M059J (cell line): ENCODE measurements at places on chromosomes 2 and 18. TPM values are rescaled to one million over a fixed set of nuclear protein-coding genes. Genes with fewer than 3 reads are reported as not detected.

DNA sequence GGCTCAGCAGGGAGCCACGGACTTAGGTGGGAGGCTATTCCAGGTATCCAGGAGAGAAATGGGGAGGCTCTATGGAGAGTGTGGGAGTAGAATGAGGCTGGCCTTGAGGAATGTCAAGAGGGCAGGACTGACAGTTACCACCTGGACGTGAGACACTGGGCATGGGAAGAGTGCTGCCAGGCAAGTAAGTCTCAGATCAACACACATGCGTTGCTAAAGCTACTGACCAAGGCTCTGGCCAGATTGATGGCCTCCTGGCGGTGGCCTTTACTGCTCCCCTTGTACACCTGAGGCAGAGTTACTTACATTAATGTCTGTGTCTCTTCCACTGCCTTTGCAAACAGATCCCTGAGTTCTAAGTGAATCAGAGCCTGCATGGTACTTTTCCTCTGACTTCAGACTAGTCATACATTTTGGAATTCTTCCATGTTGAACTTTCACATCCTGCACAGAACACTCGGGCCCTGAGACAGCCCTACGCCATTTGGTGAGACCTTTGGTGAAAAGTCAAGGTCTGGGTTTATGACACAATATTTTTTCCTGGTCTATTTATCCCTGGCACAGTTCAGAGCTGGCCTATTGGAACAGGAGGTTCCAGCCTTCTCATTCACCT lies 398.8 kb upstream of the TRIB2 start:
- DNase-seq: peak; percentile 95

DNA sequence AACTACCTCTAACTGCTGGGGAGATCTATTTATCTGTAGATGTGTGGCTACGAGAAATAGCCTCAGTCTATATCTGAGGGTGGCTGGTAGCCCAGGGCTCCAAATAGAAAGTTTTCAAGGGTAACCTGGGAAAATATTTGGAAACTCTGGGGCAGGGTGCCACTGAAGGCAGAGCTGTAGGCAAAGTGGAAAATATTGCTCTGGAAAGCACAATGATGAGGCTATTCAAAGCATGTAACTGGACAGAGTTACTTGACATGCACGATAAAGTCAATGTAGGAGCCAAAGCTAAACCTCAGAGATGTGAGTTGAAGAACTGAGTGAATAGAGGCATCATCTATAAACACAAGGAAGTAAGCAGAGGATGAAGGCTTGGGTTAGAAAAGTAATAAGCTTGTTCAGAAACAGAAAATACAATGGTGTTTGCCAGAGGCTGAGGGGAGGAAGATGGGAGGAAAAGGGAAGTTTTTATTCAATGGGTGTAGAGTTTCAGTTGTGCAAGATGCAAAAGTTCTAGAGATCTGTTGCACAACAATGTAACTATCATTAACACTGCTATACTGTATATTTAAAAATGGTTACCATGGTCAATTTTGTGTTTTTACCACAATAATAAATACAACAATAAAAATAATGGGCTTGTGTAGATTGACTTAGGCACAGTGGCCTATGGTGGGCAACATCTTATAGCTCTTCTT lies 171.6 kb downstream of the MBD2 start:
- DNase-seq: no peak

DNA sequence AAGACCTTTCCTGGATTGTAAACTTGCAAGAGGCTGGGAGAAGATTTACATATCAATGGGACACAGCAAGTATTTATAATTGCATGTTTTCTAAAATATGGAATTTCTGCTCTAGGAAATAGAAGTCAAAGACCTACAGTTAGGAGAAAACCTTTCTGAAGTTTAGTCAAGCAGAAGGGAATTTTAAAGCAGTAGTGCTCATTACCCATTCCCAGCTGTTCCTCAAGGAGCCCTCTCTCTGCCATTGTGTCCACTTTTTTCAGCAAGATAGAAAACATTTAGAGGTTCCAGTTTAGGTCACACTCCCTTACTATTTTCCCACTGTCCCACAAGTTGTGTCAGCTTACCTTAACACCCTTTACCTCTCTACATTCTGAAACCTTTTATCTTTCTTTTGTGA lies 584.0 kb upstream of the CHAC2 start:
- no peak for DNase-seq

- no peak for DNase-seq
Measured at GRCh38 chr18:31325051-31325450, 7.1 kb downstream of the DSG1 start.

DNA sequence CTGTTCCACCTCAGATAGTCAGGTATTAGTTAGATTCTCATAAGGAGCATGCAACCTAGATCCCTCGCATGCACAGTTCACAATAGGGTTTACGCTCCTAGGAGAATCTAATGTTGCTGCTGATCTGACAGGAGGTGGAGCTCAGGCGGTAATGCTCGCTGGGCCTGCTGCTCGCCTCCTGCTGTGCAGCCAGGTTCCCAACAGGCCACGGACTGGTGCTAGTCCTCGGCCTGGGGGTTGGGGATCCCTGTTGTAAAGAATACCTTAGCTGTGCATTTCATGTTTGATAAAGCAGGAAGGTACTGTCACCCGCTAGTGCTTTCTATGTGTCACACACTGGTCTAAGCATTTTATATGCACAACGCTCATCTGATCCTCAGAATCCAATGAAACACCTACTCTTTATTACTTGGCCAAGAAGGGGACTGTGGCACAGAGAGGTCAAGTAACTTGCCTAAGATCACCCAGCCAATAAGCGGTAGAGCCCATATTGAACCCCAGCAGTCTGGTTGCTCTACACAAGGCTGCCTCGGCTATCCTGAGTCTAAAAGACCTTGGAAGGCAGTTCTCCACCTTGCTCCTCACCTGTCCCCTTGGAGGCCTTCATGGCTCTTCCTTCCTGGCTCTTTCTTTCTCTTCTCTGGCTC lies 35.8 kb downstream of the SLC4A3 start:
- no peak for DNase-seq

DNA sequence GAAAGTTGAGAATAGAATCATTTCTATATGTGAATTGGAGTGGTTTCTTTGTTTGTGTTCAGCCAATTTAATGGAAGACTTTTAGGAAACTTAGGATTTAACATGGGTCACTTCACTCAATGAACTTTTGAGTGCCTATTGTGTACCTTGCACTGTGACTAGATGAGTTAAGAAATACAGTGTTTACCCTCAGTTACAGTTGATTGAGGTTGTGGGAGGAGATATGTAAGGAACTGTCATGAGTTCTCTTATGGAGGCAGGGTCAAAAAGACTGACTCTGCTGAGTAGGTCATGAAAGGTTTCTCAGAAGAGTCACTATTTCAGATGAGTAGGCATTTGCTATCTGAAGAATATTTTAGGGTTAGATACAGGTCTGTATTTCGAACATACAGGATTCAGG lies 98.6 kb downstream of the RAB3GAP1 start:
- DNase-seq: no peak

GRCh38 chr2:19764998-19765397 lies 136.8 kb downstream of the TTC32 start:
- no peak for DNase-seq

DNA sequence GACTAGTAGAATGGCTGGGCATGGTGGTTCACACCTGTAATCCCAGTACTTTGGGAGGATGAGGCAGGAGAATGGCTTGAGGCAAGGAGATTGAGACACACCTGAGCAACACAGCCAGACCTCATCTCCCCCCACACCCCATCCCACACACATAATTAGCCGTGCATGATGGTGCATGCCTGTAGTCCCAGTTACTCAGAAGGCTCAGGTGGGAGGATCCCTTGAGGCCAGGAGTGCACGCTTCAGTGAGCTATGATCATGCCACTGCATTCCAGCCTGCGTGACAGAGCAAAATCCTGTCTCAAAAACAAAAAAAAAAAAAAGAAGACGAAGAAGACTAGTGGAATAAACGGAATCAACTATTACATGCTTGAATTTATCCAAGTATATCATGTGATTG lies 150.0 kb downstream of the STK39 start:
- no peak for DNase-seq

GRCh38 chr2:720842-721241 lies 43.6 kb upstream of the TMEM18 start:
- no peak for DNase-seq

DNA sequence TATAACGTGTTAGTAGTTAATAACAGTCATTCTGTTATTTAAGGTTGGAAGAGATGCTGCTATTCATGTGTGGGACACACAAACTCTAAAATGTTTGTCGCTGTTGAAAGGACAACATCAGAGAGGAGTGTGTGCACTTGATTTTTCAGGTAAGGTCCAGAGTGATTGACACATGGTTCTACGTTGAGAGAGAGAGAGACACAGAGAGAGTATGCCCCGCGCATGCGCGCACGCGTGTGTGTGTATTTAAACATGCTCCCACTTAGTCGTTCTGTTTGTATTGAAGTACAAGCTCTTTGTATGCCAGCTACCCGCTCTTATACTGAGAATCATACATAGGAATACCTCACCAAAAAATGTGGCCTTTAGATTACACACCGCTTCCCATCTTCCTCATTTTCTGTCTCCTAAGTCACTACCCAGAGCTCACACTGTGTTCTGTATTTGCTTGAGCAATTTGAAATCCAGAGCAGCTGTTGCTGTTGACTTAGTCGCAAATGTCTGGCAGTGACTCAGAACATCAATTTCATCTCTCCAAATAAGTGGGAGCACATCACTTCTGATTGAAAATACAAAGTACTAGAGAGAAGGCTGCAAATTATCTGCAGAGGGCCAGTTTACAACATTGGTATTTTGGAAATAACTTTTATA lies 148.1 kb downstream of the EML6 start:
- DNase-seq: no peak

DNA sequence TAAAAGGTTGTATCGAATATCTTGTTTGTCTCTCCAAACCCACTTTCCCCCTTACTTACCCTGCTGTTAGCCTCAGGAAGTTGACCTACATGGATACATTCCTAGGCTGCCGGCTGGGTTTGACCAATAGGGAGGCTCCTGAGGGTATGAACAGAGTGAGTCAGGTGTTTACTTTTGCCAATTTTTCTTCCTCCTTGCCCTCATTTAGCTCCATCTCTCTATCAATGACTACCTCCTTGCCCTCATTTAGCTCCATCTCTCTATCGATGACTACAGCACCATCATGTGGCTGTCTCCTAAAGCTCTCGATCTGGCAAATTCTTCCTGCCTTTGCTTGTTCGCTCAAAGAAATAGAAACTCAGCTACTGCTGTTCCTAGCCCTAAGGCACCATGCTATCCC lies 571.9 kb upstream of the CRIM1 start:
- DNase-seq: peak; percentile 30

DNA sequence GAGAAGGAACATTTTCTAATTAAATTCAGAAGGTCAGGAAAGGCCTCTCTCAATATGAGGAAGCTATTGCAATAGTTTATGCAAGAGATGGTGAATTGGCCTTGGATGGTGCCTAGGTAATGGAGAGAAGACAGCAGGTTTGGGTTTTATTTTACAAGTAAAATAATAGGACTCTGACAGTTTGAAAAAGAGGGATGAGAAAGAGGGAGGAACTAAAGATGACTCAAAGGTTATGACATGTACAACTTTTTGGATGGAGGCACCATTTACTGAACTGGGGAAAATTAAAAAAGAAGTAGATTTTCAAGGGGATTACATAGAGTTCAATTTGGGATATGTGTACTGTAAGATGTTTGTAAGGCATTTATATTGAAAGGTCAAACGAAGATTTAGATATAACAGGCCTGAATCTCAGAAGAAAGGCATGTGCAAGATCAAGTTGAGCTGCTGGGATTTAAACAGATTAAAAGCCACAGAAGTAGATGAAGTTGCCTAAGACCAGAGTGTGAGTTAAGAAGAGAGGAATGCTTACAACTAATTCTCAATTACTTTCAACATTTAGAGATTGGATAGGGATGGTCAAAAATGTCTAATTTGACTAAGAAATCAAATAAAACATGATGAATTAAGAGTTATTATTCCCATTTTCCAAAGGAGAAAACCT lies 12.3 kb upstream of the ASNSD1 start:
- no peak for DNase-seq

GRCh38 chr2:48175254-48175653 lies 269.0 kb upstream of the FBXO11 start:
- peak; percentile 76 for DNase-seq

DNA sequence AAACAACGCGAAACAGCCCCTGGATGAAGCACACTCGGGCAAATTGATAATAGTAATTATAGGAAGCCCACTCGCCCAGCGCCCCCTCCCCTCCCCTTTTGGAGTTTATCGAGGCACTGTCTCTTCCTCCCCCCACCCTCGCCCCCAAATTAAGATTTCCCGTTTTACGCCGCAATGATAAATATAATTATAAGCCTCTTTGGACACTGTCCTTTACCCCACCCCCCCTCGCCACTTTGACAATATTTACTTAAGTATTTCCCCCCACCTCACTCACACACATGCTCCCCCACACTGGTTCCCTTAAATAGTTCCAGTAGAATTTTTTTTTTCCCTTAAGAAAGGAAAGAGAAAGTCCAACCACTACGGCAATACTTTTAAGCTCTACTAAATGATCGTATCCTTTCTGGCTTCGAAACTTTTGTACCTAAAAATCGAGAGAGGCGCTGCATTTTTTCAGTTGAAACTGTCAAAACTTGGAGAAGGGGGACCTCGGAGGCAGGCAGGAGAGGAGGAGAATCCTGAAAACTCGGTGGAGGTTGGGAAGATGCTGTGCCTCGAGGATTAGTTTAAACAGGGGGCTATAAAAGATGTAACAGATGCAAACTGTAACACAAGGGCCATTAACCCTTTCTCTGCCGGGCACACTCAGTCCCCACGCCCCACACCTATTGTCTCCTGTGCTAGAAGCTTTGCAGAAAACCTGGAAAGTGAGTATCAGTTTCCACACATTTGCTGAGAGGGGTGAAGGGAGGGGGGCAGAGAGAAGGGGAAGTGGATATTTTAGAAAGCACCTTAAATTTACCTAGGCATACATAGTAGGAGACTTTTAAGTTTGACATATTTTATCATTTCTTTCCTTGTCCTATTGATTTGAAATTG lies 1.8 kb downstream of the ZEB2 start:
- peak; percentile 50 for DNase-seq

GRCh38 chr2:24676493-24676892 lies 116.7 kb downstream of the PTRHD1 start:
- peak; percentile 3 for DNase-seq

GRCh38 chr2:172454404-172455120 lies 27.2 kb downstream of the ITGA6 start:
- DNase-seq: no peak

DNA sequence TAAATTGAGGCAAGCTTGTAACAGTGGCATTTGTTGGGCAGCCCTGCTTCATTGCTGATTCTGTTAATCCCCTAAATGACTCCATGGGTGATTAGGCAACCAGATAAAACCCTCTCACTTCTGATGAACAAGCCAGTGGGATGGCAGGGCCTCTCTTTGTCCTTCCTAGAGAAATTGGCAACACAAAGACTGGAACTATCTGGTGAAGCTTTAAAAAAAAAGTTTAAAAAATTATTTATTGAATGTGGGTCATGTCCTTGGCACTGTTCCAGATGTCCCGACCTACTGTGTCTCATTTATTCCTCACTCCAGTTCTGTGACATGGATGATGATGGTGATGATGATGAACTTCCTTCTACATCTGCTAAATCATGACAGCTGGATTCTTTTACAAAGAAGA lies 30.8 kb downstream of the NRP2 start:
- DNase-seq: no peak

HOXD8 gene
- 0.49 and 0.84 TPM in 2 replicates for total RNA-seq

AQP12B gene
- total RNA-seq: not detected in 2 replicates

GYPC gene
- total RNA-seq: 4.1 and 7.4 TPM in 2 replicates

CHRNG gene
- total RNA-seq: not detected in 2 replicates

REG1B gene
- total RNA-seq: not detected in 2 replicates
